CD14-positive monocyte (primary cell): ENCODE measurements at places on chromosomes 16 and 17.
A peak's percentile ranks its signal among the peaks of the same experiment; 100 is the strongest.

DNA sequence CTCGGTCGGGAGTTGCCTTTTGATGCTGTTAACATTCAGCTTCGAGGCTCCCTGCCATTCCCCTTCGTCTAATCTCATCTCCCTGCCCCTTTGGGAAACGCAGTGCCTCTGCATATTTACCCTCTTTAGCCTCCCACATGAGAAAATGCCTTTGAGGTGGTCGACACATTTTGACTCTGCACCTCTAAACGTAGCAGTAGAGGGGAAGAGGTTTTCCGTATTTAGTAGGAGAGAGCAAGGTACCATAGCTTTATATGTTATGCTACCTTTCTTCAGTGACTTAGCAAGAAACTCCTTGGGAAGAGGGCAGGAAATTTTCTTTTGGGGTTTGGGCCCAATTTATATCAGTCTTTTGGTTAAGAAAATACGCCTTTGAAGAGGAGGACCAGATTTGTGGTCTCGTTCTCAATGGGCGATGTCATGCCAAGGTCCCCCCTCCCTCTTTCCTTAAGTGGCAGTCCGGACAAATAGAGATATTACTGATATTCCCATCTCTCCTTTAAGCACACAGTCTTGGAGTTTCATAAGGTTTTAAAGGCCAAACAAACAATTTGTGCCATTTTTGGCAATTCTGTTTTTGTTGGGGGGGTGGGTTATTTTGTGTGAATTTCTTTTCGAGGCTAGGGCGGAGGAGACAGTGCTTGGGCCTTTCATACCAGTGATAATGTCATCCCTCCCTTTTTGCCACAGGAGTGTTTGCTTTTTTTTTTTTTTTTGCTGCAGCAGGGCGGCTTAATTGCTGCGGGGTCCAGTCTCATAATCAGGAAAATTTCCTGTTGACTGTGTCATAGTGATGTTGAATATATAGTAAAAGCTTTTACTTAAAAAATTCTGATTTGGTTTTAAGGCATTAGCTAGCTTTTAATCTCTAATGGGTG lies 1.5 kb downstream of the PAFAH1B1 start:
- DNase-seq, result no peak

DNA sequence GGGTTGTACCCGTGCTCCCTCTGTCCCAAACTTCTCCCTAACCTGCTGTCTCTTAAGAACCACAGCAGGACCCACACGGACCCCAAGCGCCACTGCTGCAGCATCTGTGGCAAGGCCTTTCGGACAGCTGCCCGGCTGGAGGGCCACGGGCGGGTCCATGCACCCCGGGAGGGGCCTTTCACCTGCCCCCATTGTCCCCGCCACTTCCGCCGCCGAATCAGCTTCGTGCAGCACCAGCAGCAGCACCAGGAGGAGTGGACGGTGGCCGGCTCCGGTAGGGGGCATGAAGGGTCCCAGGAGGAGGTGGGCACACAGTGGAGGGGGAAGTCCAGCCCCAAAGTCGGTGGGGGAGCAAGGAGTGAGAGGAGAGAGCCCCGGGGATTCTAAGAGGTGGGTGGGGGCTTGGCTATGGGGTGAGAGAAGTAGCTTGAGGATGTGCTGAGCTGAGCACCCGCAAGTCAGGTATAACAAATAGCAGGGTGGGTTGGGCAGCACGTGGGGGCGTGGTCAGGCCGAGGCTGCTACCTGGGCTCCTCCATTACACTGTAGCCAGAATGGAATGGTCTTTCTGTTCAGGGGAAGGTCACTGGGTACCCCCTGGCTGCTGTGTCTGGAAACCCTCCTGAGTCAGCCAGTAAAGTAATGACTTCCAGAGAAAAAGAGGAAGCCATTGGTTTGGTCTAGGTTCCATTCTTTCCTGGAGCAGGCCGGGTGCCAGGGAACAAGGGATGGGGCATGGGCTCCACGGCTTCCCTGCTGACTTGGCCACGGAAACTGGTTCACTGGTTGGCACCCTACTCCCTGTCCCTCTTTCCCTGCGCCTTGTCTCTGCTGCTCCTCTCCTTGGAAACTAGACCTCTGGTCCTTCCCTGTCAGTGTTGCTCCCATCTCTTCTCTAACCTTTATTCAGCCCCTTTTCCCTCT lies 7.1 kb downstream of the PRSS53 start:
- DNase-seq, result peak; percentile 29

DNA sequence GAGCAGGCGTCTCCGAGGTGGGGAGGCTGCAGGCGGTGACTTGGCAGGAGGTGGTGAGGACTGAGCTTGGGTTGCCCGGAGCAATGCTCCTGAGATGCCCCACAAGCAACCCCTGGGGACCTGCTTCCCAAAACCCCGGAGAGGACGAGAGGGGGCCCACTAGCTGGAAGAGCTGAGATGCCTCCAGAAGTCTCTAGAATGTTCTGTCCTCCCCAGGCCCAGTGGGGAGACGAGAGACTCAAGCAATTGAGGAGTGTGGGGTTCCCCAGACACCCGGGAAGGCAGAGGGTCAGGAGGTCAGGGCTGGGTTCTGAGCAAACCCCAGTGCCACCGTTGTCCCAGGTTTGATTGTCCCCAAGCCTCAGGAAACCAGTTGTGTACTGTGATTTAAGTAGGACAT lies 21.2 kb upstream of the ATP2C2 start:
- no peak for DNase-seq

GRCh38 chr17:81387100-81388090 lies 7.9 kb upstream of the BAHCC1 start:
- peak; percentile 60 for DNase-seq

GRCh38 chr16:58999762-59000161 lies 265.6 kb upstream of the GOT2 start:
- no peak for DNase-seq
